ENCODE measurements at places on chromosomes 7 and 10. TPM values are rescaled to one million over a fixed set of nuclear protein-coding genes. Genes with fewer than 3 reads are reported as not detected.

AZGP1 gene
- total RNA-seq, result not detected

NUTM2D gene
- total RNA-seq, result 0.82 TPM

DRGX gene
- total RNA-seq, result not detected

SPOCK2 gene
- 0.36 TPM for total RNA-seq

PRPS1L1 gene
- total RNA-seq, result not detected

MBL2 gene
- total RNA-seq, result not detected

ZNF365 gene
- total RNA-seq, result 7.2 TPM

CHST3 gene
- 19.3 TPM for total RNA-seq

URGCP gene
- total RNA-seq, result 24.7 TPM

FKBP9 gene
- total RNA-seq, result 831 TPM

MYO1G gene
- total RNA-seq, result 0.09 TPM

OLAH gene
- not detected for total RNA-seq

TMEM236 gene
- 0.09 TPM for total RNA-seq

HMX2 gene
- total RNA-seq, result not detected

PAX4 gene
- total RNA-seq, result not detected

RAPGEF5 gene
- 4.2 TPM for total RNA-seq

TACR2 gene
- total RNA-seq, result not detected

IL6 gene
- 3.8 TPM for total RNA-seq

PTPN20 gene
- 0.27 TPM for total RNA-seq

PLAU gene
- 21.6 TPM for total RNA-seq

SCART1 gene
- 1.6 TPM for total RNA-seq

SDK1 gene
- not detected for total RNA-seq

CUEDC2 gene
- 61.4 TPM for total RNA-seq

INMT gene
- 219 TPM for total RNA-seq

MEOX2 gene
- 13.0 TPM for total RNA-seq

NPC1L1 gene
- total RNA-seq, result not detected

ITPRID1 gene
- total RNA-seq, result not detected

AGR2 gene
- total RNA-seq, result not detected

MMRN2 gene
- total RNA-seq, result 5.1 TPM

SLC25A28 gene
- total RNA-seq, result 7.0 TPM

ACBD7 gene
- 0.99 TPM for total RNA-seq

SPDYE16 gene
- total RNA-seq, result 0.09 TPM

ACTL6B gene
- total RNA-seq, result not detected

RBM20 gene
- total RNA-seq, result 0.08 TPM

SEMA3C gene
- total RNA-seq, result 319 TPM

ABHD11 gene
- 14.8 TPM for total RNA-seq

MACC1 gene
- total RNA-seq, result 0.18 TPM

ZNF92 gene
- 4.7 TPM for total RNA-seq

CADPS2 gene
- total RNA-seq, result 26.9 TPM

ZP3 gene
- total RNA-seq, result 0.63 TPM

ST8SIA6 gene
- total RNA-seq, result 0.09 TPM

MMD2 gene
- not detected for total RNA-seq

NACAD gene
- 5.5 TPM for total RNA-seq

RBP3 gene
- total RNA-seq, result not detected

GNAI1 gene
- total RNA-seq, result 46.7 TPM
